Inflammatory macrophage treated with lipopolysaccharide for 1 hour (primary cell): ENCODE measurements at places on chromosomes 6 and 20.
A peak's percentile ranks its signal among the peaks of the same experiment; 100 is the strongest.

DNA sequence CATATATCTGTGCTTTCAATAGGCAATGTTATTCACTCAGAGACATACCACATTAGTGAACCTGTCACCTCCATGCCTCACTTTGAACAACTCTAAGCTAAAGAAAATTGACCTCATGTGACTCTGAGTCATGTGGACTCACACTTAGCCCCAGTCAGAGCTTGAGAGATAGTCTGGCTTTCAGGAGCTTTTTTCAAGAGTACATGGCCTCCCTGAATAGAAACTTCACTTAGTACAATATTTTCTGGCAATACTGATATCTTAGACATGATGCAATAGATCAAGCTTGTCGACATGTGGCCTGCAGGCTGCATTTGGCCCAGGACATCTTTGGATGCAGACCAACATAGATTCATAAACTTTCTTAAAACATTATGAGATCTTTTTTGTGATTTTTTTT is 8.5 kb downstream of the SPTLC3 start:
- no peak for DNase-seq

DNA sequence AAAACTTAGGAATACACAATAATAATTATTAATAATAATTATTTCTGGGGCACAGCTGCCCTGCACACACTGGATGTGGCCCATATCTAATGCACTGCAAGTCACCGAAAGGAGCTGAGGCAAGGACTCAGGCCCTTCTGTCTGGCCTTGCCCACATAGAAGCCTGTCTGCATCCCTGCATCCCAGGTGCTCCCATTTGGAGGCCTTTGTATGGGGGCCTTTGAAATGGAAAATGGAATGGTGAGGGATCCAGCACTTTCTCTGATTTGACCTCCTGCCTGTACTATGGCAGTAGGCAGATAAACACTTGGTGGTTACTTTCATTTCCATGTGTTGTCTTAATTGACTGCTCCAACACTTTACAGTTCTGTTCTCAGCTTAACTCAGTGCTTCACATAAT is 75.7 kb upstream of the PTCHD4 start:
- DNase-seq = no peak

DNA sequence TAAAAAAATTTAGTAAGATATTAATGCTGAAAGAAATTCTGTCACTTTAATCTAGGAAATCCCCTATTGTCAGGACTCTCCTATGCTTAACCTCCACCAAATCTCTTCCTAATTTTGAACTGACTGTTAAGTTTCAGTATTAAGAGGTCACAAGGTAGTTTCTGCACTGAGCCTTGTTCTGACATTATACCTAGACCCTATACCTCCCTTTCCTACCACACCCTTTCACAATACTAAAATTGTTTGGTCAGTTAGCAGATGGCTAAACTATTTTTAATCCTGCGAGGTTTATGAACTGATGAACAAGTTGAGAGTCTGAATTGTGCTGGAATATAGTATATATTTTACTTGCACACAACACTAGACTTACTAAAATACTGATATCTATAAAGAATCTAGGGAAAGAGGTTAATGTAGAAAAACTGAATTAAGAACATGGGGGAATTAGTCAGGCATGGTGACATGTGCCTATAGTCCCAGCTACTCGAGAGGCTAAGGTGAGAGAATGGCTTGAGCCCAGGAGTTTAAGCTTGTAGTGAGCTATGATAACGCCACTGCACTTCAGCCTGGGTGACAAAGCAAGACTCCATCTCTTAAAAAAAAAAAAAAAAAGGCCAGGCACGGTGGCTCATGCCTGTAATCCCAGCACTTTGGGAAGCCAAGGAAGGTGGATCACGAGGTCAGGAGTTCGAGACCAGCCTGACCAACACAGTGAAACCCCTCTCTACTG is 51.5 kb downstream of the HBS1L start:
- DNase-seq = no peak

DNA sequence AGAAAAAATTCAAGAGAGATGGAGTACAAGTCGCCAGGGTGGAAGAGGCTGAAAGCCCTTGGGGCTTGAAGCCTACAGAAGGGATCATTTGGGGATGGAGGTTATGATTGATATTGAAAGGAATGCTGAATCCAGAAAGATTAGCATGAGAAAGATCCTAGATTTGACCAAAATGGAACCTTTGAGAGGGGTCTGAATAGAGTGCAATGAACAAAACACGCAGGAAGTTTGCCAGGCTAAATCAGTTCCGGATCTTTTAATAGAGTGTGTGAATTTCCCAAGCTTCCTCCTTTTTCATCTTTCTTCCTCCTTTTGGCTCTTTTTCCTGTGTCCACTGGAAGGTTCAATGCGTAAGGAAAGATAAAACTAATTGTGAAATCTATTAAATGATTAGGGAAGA is 15.3 kb downstream of the IPCEF1 start:
- DNase-seq = peak; percentile 52

DNA sequence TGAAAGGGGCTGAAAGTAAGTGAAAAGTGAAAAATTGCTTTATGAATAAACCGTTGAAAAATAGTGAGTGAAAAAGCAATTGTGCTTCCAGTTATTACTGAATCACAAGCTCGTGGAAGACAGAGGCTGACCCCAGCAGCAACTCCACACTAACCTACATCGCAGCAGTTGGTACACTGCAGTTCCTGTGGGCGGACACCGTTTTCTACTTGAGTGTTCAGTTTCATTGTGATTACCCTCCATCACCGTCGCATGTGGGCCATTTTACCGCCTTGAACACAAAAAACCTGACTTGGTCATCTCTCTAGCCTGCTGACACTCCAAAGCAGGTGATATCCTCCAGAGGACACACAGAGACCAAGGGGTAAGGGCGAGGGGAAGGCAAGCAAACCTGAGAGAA is 28.4 kb downstream of the PRDM1 start:
- DNase-seq = no peak

- DNase-seq = no peak
Measured at GRCh38 chr20:22584522-22584921, at the start of gene FOXA2. TSS of gene FOXA2 (minus strand) at chr20:22584572. CDS start at chr20:22584278, 294 bp downstream.

- DNase-seq = peak; percentile 34
Measured at GRCh38 chr6:150528648-150529285, 70.9 kb upstream of the PLEKHG1 start.

DNA sequence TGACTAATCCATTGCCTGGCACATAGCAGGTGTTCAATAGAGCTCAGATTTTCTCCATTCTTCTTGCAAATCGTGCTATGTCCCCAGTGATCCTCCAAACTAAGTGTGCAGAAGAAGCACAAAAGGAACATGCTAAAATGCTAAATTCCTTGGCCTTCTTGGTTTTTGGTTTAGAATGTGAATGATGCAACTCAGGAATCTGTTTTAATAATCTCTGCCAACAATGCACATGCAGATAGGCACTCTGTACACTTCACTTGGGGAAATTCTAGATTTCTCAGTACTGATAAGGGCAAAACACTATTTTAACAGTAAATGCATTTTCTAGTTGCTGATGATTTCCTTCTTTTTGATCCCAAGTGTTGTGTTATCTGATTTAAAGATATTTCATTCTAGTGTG is 35.2 kb downstream of the SLC22A1 start:
- no peak for DNase-seq

- DNase-seq = peak; percentile 66
Measured at GRCh38 chr20:50276119-50277063, 85.8 kb downstream of the CEBPB start.

GRCh38 chr6:169029861-169030260 is 223.8 kb downstream of the THBS2 start:
- no peak for DNase-seq

DNA sequence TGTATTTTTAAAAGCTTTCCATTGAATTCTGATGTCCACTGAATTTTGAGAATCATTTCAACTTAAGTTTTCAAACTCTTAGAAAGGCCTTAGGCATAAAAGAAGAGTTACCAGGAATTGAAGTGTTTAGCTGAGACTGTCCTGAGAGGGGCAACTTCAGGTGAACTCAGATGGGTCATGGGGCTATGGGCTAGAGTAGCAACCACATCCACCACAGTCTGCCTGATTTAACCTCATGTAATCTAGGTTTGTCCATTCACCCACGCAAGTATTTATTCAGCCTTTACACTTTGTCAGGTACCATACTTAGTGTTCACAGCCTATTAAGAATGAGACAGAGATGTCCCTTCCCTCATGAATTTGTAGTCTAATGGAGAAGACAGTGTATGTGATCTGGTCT is 501.0 kb downstream of the KIF16B start:
- DNase-seq = no peak

GRCh38 chr20:18750735-18751134 is 62.8 kb upstream of the SCP2D1 start:
- DNase-seq = no peak

DNA sequence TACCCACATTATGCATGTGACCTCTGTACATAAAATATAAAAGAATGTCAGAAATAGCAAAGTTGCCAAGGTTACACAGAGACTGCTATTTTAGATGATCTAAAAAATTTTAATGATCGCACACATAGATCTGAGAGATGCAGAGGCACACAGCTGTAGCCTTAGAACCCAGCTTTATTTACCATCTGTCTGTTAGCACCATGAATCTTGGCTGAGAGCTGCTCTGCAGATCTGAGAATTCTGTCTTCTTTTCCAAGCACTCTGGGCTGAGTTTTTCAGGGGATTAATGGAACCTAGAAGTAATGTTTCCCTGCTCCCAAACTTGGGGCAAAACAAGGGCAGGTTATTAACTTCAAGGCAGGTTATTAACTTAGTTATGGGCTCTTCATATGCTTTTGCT is 248.7 kb upstream of the JAG1 start:
- DNase-seq = no peak

GRCh38 chr6:10400330-10400729 is 14.5 kb downstream of the TFAP2A start:
- DNase-seq = no peak

DNA sequence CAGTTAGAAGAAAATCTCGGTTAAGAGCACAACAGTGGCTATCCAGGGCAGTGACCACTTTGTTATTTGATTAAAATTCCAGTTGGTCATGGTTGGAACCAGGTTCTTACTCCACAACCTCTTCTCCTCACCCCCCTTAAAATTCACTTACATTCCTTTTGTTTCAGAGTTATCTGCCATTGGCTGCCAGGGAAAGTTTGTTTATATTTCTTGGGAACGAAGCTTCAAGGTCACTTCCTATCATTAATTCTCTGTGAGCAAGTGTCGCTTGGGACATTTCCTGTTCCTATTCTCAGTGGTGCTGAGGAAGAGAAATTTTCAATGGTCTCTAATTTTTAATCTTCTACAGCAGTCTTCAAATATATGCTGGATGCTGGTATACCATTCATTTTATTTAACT is 121.1 kb upstream of the COL21A1 start:
- no peak for DNase-seq

- DNase-seq = no peak
Measured at GRCh38 chr20:17385798-17386197, 145.4 kb downstream of the BFSP1 start.

DNA sequence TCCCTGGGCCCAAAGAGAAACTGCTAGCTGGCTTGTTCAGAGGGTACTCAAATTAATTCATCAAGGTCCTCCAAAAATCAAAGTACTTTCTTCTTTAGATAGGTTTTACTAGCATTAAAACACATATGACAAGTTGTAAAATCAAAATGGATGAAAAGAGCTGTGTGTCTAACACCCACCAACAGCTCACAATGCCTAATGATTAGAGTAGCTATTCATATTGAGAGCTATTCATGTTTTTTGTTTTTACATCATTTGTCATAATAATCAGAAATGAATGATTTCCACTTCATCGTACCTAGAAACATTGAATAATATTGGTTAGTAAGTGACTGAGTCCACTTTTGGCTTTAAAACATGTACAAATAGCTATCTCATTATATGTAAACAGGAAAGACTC is 289.9 kb upstream of the RUNX2 start:
- DNase-seq = no peak

- DNase-seq = no peak
Measured at GRCh38 chr6:122007339-122007738, 392.1 kb upstream of the HSF2 start.

- peak; percentile 36 for DNase-seq
Measured at GRCh38 chr6:53440336-53440945, 91.7 kb upstream of the ELOVL5 start.

- DNase-seq = no peak
Measured at GRCh38 chr6:137651591-137652335, 157.6 kb upstream of the OLIG3 start.

DNA sequence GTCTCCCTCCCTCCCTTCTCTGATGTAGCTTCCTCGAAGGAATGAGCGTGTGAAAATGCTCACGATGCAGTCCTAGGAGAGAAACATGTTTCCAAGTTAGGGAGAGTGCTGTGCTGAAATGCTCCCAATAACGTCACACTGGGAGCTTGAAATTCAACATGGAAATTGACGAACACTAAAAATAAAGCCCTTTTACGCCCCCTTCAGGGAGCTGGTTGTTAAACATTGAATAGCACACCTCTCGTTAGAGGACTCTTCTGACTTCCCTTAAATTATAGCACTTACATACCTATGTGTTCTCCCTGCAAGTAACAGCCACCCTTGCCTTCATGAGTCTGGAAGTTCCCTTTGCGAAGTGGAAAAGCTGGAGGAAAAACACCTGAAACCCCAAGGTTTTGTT is 88.6 kb downstream of the BFSP1 start:
- DNase-seq = no peak

GRCh38 chr20:4060064-4060795 is 44.9 kb upstream of the RNF24 start:
- peak; percentile 76 for DNase-seq

GRCh38 chr6:112258642-112259336 is 4.4 kb upstream of the LAMA4 start:
- DNase-seq = no peak

GRCh38 chr20:49435639-49436038 is 46.8 kb downstream of the KCNB1 start:
- no peak for DNase-seq

DNA sequence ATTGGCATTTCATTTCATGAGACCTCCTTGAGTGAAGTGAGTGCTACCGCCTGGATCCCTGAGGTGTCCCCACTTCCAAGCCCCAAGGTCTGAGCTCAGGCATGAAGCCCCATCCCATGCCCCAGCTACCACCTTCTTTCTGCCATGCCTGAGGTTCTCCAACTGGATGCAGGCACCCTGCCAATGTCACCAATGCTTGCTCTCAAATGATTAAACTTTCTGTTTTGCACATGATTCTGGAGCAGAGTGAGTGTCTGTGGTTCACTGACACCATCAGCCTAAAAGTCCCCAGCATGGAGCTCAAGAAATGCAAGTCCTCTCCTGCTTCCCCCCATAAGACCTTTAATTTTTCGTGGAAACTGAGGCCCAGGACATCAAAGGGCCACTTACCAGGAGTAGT is 43.7 kb upstream of the BPIFA2 start:
- no peak for DNase-seq
